ENCODE measurements at places on chromosomes 5 and 9. TPM values are rescaled to one million over a fixed set of nuclear protein-coding genes. Genes with fewer than 3 reads are reported as not detected.
A peak's percentile ranks its signal among the peaks of the same experiment; 100 is the strongest.

DNA sequence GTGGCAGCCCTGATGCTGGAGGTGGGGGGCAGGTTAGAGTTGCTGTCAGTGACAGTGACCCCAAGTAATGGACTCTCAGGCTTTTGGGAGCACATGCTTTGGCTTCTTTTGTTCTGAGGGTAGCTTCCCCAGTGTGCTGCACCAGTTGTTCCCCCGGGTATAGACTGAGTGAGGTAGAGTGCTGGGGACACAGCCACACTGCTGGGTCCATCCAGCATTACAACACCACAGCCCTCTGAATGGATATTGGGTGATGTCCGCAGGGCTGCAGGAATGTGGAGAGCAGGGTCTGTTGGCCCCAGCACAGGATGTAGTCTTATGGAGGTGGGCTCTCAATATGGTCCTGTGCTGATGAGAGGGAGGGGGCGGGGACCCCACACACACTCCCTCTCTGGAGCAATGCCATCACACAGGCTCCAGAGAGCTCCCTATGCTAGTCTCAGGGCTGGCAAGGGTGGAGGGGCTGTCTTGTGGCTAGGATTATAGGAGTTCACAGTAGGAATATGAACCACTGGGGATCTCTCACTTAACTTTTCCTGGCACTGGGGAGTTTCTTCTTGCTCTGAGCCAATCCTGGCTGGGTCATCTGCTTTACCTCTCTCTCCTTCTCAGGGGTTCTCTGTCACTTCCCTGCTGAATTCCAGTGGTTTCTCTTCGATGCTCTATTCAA lies 20.7 kb downstream of the OSMR start:
- H3K36me3 ChIP-seq = peaks cover 8% of the 10 kb centered on the region
- H3K27ac ChIP-seq = no peak overlapping the region
- DNase-seq = no peak
- H3K4me1 ChIP-seq = peaks cover 17% of the 10 kb centered on the region
- no peaks in the 10 kb centered on the region for H3K27me3 ChIP-seq
- no peak overlapping the region for H3K4me3 ChIP-seq

DNA sequence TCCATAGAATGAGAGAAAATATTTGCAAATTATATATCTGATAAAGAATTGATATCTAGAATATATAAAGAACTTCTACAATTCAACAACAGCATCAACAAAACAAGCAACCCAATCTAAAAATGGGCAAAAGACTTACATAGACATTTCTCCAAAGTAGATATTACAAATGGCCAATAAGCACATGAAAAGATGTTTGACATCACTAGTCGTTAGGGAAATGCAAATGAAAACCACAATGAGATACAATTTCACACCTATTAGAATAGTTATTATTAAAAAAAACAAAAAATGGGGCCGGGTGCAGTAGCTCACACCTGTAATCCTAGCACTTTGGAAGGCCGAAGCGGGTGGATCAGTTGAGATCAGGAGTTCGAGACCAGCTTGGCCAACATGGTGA lies 24.4 kb downstream of the CATSPER3 start:
- no peak overlapping the region for H3K4me3 ChIP-seq
- no peaks in the 10 kb centered on the region for H3K27me3 ChIP-seq
- no peak for DNase-seq

GRCh38 chr9:113154471-113154870 lies 3.7 kb downstream of the SLC31A2 start:
- H3K4me3 ChIP-seq = no peak overlapping the region
- H3K4me1 ChIP-seq = peaks cover 4% of the 10 kb centered on the region
- H3K36me3 ChIP-seq = no peaks in the 10 kb centered on the region

- H3K36me3 ChIP-seq = no peaks in the 10 kb centered on the region
- H3K4me1 ChIP-seq = no peaks in the 10 kb centered on the region
- DNase-seq = peak; percentile 86
- no peaks in the 10 kb centered on the region for H3K27me3 ChIP-seq
- H3K4me3 ChIP-seq = no peak overlapping the region
These were observed 12.4 kb upstream of the CYFIP2 start for GRCh38 chr5:157253547-157253946.

Gene CHSY3
- polyA plus RNA-seq = not detected

Gene LNPEP
- 4.3 TPM for polyA plus RNA-seq

All from SK-N-SH (cell line).